ENCODE measurements at places on chromosomes 16 and 17. TPM values are rescaled to one million over a fixed set of nuclear protein-coding genes. Genes with fewer than 3 reads are reported as not detected.

HEATR3 gene
- 14.6 TPM for total RNA-seq

CMTR2 gene
- 37.2 TPM for total RNA-seq

ABAT gene
- 11.0 TPM for total RNA-seq

CBFA2T3 gene
- 4.2 TPM for total RNA-seq

SOX9 gene
- total RNA-seq = not detected

TP53TG3C gene
- total RNA-seq = not detected

TACO1 gene
- 9.2 TPM for total RNA-seq

OGFOD1 gene
- total RNA-seq = 12.7 TPM

GAST gene
- not detected for total RNA-seq

All from natural killer cell (primary cell).